NCI-H226 (cell line): ENCODE measurements at places on chromosomes 5 and 9.

- DNase-seq: no peak
Observed at GRCh38 chr5:59275510-59276324, 617.8 kb downstream of the PDE4D start.

- DNase-seq: no peak
Observed at GRCh38 chr9:18849270-18849669, 183.7 kb downstream of the SAXO1 start.

GRCh38 chr5:10599862-10600284, 36.0 kb downstream of the ANKRD33B start:
- DNase-seq: peak; percentile 75

GRCh38 chr5:154683101-154683880, 71.9 kb upstream of the LARP1 start:
- DNase-seq: no peak

GRCh38 chr5:168611165-168611564, 32.0 kb upstream of the PANK3 start:
- DNase-seq: peak; percentile 50

DNA sequence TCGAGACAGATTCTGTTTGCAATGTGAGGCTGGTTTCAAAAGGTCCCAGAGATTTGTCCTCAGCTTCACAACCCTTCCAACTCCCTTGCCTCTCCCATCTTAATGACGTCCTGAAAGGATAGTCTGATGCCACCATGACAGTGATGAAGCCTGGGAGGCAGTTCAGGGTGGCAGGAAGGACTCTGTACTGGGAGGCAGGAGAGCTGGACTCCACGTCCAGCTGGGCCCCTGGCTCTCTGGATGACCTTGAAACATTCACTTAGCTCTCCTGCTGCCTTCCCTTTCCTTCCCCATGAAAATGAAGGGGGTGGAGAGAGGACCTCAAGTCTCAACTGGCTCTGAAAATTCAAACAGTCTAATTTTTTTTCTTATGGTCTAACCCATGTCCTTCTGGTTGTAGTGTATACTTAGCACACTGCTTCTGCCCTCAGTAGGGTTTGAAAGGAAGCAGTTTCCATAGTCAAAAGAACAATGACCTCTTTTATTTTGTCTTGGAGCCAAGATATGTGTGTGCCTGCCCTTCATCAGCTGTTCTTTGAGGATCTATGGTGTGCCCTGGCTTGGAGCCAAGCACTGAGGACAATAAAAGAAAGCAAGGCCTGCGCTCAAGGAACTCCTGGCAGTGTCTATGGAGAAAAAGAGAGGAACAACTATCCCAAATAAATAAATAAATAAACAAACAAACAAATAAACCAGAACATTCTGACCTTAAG, 188.3 kb downstream of the GRIA1 start:
- DNase-seq: no peak

- peak; percentile 93 for DNase-seq
Observed at GRCh38 chr5:122907276-122907675, 61.9 kb downstream of the SNX24 start.
